ENCODE measurements at places on chromosomes 6 and 20.

DNA sequence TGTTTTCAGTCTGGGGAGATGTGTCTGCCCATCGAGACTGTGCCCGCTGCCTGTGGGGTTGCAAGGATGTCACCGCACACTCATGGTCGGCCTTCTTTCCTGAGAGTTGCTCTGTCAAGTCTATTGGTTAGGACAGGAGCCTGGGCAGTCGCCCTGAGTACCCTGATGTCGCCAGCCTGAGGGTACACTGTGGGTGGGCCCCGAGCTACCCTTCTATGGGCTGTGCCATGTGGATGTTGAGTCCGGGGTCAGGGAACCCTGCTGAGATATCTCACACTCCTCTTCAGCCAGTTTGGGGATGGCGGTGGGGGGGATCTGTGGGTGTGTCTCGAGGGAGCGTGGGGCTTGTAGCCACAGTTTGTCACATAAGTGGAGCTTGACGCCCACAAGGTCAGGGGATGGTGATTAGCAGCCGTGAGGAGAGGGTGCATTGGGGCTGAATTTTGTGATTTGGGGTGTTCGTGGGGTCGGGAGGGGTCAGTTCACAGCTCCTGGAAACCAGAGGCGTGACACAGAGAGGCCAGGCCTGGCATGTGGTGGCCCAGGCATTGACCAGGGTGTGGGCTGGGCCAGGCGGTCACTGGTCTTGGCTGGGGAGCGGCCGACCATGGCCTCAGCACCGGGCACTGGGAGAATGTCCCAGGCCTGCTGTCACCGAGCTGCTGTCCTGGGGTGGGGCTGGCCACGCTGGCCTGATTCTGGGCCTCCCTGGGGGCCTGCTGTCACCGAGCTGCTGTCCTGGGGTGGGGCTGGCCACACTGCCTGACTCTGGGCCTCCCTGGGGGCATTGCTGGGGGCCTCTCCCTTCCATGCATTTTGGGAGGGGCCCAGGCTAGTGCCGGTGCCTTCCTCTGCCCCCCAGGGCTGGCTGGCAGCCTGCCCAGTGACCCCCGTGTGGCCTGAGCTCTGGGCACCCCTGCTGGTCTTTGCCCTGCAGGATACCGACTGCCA, 1.6 kb upstream of the NPBWR2 start:
- DNase-seq, result no peak

DNA sequence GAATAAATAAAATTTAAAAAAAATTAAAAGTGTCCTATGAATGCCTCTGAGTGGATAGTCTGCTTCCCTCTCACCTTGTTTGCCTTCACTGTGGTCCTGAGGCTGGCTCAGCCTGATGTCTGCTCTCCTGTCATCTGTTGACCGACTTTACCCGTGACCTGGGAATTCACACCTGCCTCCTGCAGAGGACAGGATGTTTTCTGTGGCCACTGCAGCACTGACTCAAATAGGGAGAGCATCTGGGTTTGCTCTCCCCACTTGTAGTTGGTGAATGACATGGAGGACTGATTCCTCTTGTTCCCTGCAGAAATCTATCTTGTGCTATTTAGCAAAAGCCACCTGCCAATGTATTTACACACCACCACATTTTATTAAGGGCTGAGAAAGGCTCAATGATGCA, 52.4 kb upstream of the ERVFRD-1 start:
- DNase-seq, result no peak

GRCh38 chr20:24497851-24498250, 28.4 kb downstream of the SYNDIG1 start:
- DNase-seq, result no peak

DNA sequence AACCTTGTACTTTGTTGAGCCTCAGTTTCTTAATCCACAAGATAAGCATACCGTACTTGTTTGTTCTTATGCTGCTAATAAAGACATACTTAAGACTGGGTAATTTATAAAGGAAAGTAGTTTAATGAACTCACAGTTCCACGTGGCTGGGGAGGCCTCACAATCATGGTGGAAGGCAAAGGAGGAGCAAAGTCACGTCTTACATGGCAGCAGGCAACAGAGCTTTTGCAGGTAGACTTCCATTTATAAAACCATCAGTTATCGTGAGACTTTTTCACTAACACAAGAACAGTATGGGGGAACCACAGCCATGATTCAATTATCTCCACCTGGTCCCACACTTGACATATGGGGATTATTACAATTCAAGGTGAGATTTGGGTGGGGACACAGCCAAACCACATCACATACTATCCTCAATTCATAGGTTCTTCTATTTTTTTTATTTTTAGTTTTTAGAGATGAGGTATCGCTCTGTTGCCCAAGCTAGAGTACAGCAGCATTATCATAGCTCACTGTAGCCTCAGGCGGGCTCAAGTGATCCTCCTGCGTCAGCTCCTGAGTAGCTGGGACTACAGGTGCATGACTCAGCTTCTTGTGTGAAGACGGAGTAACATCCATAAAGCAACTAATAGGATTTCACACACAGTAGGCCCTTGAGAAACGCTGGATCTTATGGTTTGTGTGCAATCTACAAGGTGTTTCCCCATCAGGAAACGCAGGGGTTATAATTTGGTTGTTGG, 76.7 kb upstream of the IYD start:
- DNase-seq, result no peak

- DNase-seq, result no peak
These were observed 86.6 kb downstream of the HFE start for GRCh38 chr6:26173836-26174145.

GRCh38 chr6:16352258-16352635, 113.9 kb downstream of the GMPR start:
- no peak for DNase-seq

DNA sequence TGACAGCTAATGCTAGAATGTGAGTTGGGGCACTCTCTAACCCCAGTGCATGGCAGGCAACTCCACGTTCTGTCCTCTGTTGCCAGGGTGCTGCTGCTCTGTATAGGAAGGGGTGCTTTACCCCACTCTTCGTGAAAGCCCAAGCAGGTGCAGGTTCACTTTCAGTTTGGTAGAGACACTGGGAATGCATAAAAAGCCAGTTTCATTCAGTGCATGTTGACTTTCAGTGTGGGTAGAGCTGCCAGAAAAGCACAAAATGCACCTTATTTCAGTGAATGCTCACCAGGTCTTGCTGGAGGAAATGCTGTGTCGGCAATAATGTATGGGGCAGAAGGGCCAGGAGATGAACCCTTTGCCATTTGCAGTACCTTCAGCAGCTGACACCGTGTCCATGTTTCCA, 62.1 kb upstream of the ADGRB3 start:
- no peak for DNase-seq

- DNase-seq, result peak; percentile 89
These were observed 21.3 kb downstream of the TNXB start for GRCh38 chr6:32087574-32088486.

- peak; percentile 6 for DNase-seq
These were observed 73.1 kb downstream of the AGPAT4 start for GRCh38 chr6:161200610-161201370.

DNA sequence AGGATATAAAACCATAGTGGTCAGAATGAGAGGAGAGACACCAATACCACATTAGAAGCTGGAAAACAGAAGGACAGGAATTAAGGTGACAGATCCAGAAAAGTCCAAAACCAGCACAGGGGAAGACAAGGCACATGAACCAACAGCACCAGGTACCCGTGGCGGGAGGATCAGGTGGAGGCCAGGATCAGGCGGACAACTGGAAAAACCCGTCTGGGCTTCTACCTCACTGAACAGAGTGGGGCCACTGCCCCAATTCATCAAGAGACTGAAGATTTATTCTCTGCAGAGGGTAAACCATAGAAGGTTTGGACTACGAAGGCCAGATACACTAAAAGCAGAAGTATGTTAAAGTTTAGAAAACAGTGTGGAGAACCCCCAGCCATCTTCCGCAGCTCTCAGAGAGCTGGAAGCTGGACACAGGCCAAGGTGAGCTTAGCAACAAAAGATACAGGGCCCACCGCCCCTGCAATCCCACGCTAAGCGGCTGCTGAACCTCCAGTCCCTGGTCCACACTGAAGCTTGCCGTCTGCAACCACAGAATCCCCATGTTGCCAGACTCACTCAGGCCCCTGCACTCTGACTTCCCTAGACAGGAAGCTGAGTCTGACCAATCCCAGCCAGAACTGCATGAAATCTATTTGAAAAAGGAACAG, 29.9 kb downstream of the ABHD12 start:
- no peak for DNase-seq

DNA sequence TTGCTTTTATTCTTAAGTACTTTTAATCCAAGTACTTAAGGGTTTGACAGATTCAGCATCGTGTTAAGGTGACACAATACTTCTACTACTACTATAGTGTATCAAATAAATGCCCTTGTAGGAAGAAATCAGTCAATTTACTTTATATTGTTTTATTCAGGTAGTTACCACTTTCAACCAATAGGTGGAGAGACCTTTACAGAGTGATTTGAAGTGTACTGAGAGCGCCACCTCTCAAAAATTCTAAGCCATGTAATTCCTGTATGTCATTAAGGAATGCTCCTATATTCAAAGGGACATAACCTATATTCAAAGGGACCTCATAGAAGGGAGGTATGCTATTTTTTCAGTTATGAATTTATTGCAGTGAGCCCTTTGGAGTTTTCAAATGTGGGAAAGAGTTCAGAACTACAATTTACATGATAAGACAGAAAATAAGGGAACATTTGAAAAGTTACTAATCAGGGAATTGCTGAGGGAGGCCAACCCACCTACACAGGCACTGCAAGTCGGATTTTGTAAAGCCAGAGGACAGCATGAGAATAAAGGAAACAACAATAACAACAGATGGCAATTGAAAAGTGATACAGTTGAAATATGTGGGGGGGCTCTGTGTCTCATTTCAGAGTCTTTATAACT, 955.6 kb downstream of the TBC1D32 start:
- peak; percentile 7 for DNase-seq

DNA sequence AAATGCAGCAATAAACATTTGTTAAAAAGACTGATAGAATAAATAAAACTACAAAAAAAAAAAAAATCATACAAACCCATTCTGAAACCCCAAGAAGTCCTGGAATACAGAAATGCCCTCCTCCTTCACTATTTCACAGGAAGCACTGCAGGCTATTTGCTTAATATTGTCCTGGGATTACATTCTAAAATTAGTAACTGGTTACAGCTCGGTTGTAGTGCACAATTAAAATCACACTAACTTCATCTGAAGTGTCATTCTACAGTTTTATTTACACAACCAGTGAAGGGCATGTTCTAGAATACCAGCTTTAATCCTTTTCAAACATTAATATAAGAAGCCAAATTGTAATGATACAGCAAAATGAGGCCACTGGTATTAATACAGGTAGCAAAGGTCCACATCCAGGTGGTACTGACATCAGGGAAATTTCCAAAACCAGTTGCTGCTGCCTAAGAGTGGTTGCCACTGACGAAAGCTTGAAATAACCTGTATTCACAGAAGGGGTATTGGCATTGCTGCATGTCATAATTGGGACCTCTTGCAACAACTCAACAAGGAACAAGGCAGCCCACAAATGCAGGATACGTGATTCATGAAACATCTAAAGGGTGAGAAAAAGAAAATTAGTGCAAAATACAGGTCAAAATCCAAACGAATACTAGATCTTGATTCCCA, 26.9 kb downstream of the AKIRIN2 start:
- no peak for DNase-seq

GRCh38 chr20:51275181-51275580, 252.3 kb upstream of the KCNG1 start:
- DNase-seq, result no peak
